Right cardiac atrium (tissue), 5 donors: ENCODE measurements at places on chromosomes 1 and 21. TPM values are rescaled to one million over a fixed set of nuclear protein-coding genes. Genes with fewer than 3 reads are reported as not detected.

Gene DRAXIN
- not detected for total RNA-seq

Gene STIL
- total RNA-seq: 0.89 TPM

Gene TFAP2E
- 0.29 TPM for total RNA-seq

Gene GJC2
- 1.2 TPM for total RNA-seq

Gene GBP6
- total RNA-seq: not detected

Gene PGLYRP4
- total RNA-seq: not detected
